ENCODE measurements at places on chromosomes 7 and 10.

DNA sequence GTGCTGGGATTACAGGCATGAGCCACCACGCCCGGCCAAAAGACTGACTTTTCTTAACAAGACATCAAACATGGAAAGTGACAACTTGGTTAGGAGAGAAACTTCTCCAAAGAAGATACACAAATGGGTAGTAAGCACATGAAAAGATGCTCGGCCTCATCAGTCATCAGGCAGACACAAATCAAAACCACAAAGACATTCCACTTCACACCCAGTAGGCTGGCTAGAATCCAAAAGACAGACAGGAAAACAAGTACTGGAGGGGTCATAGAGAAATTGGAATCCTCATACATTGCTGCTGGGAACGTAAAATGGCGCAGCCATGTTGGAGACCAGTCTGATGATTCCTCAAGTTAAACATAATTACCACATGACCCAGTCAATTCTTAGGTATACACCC lies 16.4 kb downstream of the SEPHS1 start:
- DNase-seq: no peak

DNA sequence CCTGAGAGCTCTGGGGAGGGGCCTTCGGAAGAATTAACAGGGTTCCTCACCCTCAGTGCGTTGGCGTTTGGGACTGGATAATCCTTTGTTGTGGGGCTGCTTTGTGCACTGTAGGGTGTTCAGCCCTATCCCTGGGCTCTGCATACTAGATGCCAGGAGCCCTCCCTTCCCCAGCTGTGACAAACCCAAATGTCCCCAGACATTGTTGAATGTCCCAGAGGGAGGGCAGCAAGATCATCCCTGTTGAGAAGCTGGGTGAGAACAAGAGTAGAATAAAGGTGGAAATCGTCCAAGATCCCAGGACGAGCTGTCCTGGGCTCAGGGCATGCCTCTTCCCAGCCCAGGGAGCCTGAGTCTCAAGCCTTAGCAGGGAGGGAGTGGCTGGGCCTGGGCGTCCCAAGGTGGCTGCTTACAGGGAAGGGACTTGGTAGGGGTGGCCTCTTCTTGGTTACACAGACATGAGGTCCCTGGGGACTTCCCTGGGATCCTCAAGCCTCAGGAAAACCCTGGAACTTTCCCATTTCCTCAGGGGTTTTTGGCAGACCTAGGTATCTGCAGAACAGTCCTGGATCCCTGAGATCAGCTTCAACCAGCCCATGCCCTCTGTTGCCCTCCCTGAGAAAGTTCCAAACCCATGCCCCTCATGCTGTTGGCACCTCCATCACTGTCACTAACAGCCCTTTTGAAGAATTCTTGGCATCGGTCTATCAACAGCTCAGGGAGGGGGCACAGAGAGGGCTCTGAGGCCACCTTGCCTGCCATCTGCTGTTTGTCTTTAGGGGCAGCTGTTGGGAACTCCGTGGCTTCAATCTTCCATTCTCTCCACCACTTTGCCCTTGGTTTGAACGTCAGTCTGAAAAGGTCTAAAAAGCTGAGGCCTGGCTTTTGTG lies 53.7 kb downstream of the GOLGA7B start:
- DNase-seq: no peak

DNA sequence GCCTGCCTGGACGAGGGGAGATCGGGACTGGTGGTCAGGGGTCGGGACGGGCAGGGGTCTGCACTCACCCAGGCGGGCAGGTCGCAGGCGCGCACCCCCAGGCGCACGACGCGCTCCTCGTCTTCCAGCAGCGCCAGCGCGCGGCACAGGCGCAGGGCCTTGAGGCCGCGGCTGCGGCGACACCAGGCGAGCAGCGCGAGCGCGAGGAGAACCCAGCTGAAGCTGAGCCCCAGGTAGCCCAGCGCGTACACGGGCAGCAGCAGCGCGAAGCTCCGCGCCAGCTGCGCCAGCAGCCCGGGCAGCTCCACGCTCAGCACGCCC lies 328 bp downstream of the ESYT2 start:
- DNase-seq: peak; percentile 77

DNA sequence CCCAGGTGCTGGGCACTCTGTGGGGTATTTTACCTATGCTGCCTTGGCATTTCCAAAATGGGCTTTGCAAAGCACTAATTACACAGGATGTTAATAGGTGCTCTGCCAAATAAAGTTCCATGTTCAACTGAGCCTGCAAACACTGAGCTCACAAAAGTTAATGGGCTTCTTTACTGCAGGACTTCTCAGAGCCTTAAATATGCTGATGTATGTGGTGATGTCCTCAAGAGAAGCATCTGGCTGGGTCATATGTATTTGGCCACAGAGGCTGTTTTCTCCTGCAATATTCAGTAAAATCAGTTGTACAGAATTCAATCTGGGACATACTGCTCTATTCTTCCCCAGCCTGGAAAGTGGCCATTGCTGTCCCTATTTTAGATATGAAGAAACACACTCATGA lies 31.3 kb downstream of the GRID1 start:
- no peak for DNase-seq

Data from CD4-positive, alpha-beta T cell treated with Interleukin-15 for 1 hour (primary cell).